Tibial nerve (tissue), 4 donors: ENCODE measurements at places on chromosomes 2 and 18.
A peak's percentile ranks its signal among the peaks of the same experiment; 100 is the strongest.

GRCh38 chr2:134640494-134640893 lies 78.3 kb downstream of the TMEM163 start:
- no peak for DNase-seq
- no peak overlapping the region for H3K27ac ChIP-seq
- H3K4me3 ChIP-seq: no peak overlapping the region
- no peaks in the 10 kb centered on the region for H3K4me1 ChIP-seq
- H3K36me3 ChIP-seq: no peaks in the 10 kb centered on the region

- H3K27me3 ChIP-seq: no peaks in the 10 kb centered on the region
- H3K4me3 ChIP-seq: peak overlapping the region; percentile 94
- H3K4me1 ChIP-seq: peaks cover 33% of the 10 kb centered on the region
- peak; percentile 67 for DNase-seq
- H3K36me3 ChIP-seq: no peaks in the 10 kb centered on the region
- peak overlapping the region; percentile 77 for H3K27ac ChIP-seq
Observed at GRCh38 chr18:11849841-11850634, 1.2 kb upstream of the CHMP1B start.

DNA sequence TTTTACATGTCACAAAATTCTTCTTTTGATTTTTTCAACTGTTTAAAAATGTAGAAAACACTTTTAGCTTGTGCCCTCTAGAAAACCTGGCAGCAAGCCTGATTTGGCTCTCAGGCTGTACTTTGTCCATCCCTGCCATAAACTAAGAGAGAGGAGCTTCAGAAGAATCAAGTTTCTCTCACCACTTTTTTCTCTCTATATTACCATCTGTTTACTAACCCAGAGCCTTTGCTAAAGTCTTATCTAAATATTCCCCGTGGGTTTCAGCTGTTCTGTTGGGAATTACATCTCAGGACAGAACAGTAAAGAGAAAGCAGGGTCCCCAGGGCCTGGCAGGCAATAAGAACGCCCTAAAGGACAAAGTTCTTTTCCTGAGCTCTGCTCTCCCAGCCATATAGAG lies 409.1 kb upstream of the CRIM1 start:
- no peaks in the 10 kb centered on the region for H3K4me1 ChIP-seq
- no peaks in the 10 kb centered on the region for H3K27me3 ChIP-seq
- H3K4me3 ChIP-seq: no peak overlapping the region
- no peaks in the 10 kb centered on the region for H3K36me3 ChIP-seq
- H3K27ac ChIP-seq: no peak overlapping the region

GRCh38 chr2:74010087-74010541 lies 25.4 kb downstream of the TET3 start:
- H3K27ac ChIP-seq: no peak overlapping the region
- DNase-seq: no peak
- no peaks in the 10 kb centered on the region for H3K36me3 ChIP-seq
- no peak overlapping the region for H3K4me3 ChIP-seq
- peaks cover 19% of the 10 kb centered on the region for H3K4me1 ChIP-seq

DNA sequence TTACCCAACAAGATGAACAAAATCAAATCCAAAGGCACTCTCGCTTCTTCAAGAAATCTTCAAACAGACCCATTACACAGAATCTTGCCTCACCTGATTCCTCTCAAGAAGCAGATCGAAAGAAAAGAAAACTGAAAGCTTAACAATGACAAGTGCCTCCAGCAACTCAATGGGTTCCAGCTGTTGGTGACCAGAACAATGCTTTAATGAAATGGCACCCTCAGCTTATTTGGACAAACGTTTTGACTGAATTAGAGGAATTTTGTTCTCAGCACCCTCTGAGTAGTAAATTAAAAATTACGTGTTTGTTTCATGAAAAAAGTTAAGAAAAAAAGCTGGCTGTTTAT lies 211.0 kb downstream of the ZNF521 start:
- no peaks in the 10 kb centered on the region for H3K36me3 ChIP-seq
- no peak overlapping the region for H3K27ac ChIP-seq
- no peaks in the 10 kb centered on the region for H3K27me3 ChIP-seq
- H3K4me3 ChIP-seq: no peak overlapping the region

DNA sequence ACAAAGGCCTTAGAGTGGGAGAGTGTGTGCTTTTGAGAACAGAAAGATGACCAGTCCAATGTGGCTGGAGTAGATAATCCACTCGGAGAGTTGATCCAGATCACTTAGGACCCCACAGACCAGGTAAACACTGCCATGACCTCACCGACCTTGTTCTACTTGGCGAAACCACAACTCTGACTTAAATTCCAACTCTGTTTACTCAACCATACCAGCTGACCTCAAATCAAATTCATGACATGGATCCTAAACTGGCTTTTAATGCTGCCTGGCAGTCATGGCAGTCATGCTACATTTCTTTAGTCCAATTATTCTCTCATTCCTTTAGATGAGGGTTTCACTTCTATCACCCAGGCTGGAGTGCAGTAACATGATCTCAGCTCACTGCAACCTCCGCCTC lies 347.1 kb upstream of the FAM98A start:
- no peak overlapping the region for H3K27ac ChIP-seq
- no peaks in the 10 kb centered on the region for H3K27me3 ChIP-seq
- DNase-seq: no peak
- no peaks in the 10 kb centered on the region for H3K36me3 ChIP-seq
- no peaks in the 10 kb centered on the region for H3K4me1 ChIP-seq

DNA sequence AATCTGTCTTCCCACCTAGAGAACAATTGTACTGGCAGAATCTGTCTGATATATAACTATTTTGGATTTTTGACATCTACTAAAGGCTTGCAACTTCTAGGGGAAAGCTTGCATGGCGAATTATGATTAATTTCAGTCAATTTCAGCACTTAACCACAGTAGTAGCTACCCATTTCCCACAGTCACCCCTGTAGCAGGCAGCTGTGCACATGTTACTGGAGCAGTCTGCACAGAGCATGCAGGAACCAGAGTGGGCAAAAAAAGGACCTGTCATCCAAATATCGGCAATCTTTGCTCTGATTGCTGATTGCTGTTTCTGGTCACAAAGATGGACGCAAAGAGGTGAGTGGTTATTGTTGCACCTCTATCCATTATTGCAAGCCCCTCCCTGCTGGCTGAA lies 473.3 kb downstream of the SPAG16 start:
- H3K27me3 ChIP-seq: no peaks in the 10 kb centered on the region
- no peaks in the 10 kb centered on the region for H3K4me1 ChIP-seq
- H3K27ac ChIP-seq: no peak overlapping the region
- H3K36me3 ChIP-seq: no peaks in the 10 kb centered on the region
- no peak overlapping the region for H3K4me3 ChIP-seq

GRCh38 chr2:36326286-36326685 lies 29.3 kb upstream of the CRIM1 start:
- no peak overlapping the region for H3K27ac ChIP-seq
- no peak overlapping the region for H3K4me3 ChIP-seq
- no peaks in the 10 kb centered on the region for H3K4me1 ChIP-seq
- no peaks in the 10 kb centered on the region for H3K36me3 ChIP-seq

- no peaks in the 10 kb centered on the region for H3K27me3 ChIP-seq
- no peak overlapping the region for H3K4me3 ChIP-seq
- no peak for DNase-seq
Observed at GRCh38 chr2:6724605-6725140, 141.0 kb downstream of the CMPK2 start.

GRCh38 chr2:9613291-9613690 lies 17.5 kb downstream of the YWHAQ start:
- peaks cover 62% of the 10 kb centered on the region for H3K4me1 ChIP-seq
- no peak for DNase-seq
- no peaks in the 10 kb centered on the region for H3K36me3 ChIP-seq
- H3K27ac ChIP-seq: no peak overlapping the region
- no peaks in the 10 kb centered on the region for H3K27me3 ChIP-seq

DNA sequence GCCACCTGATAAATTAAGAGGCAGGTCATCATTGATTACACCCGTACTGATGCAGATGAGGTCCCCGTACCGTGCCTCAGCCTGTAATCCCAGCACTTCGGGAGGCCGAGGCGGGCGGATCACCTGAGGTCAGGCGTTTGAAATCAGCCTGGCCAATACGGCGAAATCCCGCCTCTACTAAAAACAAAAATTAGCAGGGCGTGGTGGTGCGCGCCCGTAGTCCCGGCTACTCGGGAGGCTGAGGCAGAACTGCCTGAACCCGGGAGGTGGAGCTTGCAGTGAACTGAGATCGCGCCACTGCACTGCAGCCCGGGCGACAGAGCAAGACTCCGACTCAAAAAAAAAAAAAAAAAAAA lies 683 bp upstream of the ENOSF1 start:
- no peak for DNase-seq
- peak overlapping the region; percentile 72 for H3K4me3 ChIP-seq
- peaks cover 8% of the 10 kb centered on the region for H3K4me1 ChIP-seq
- no peaks in the 10 kb centered on the region for H3K27me3 ChIP-seq
- H3K27ac ChIP-seq: peak overlapping the region; percentile 89

- H3K4me1 ChIP-seq: no peaks in the 10 kb centered on the region
- no peaks in the 10 kb centered on the region for H3K27me3 ChIP-seq
- peaks cover 5% of the 10 kb centered on the region for H3K36me3 ChIP-seq
- no peak overlapping the region for H3K27ac ChIP-seq
Observed at GRCh38 chr2:32310577-32310976, 32.9 kb downstream of the YIPF4 start.
